ENCODE measurements at places on chromosomes 3 and 15.
A peak's percentile ranks its signal among the peaks of the same experiment; 100 is the strongest.

DNA sequence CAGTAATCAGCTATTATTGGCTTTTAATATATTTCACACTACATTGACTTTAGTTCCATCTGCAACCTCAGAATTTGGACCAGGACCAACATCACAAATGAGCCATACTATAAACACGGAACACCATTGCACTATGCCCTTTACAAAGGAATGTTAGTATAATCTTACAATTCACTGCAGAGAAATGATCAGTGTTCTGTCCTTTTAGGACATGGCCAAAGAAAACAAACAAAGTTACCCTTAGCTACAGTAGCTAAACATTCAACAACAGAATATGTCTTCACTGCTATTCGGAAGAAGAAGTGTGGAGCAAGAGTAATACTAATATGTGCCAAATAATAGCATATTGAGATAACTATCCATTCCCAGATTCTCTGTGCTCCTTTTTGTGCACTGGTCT lies 90.4 kb downstream of the NAALADL2 start:
- DNase-seq, result no peak

- no peak for DNase-seq
Observed at GRCh38 chr3:53081318-53081717, 35.4 kb upstream of the SFMBT1 start.

- DNase-seq, result no peak
Observed at GRCh38 chr15:51335087-51335486, 3.3 kb downstream of the CYP19A1 start.

- no peak for DNase-seq
Observed at GRCh38 chr15:40347559-40348473, 3.0 kb upstream of the PHGR1 start.

GRCh38 chr3:77281721-77282120 lies 241.8 kb downstream of the ROBO2 start:
- DNase-seq, result peak; percentile 12

- DNase-seq, result no peak
Observed at GRCh38 chr3:10500717-10501663, 4.4 kb downstream of the ATP2B2 start.

GRCh38 chr3:54196360-54196991 lies 74.1 kb downstream of the CACNA2D3 start:
- DNase-seq, result no peak

DNA sequence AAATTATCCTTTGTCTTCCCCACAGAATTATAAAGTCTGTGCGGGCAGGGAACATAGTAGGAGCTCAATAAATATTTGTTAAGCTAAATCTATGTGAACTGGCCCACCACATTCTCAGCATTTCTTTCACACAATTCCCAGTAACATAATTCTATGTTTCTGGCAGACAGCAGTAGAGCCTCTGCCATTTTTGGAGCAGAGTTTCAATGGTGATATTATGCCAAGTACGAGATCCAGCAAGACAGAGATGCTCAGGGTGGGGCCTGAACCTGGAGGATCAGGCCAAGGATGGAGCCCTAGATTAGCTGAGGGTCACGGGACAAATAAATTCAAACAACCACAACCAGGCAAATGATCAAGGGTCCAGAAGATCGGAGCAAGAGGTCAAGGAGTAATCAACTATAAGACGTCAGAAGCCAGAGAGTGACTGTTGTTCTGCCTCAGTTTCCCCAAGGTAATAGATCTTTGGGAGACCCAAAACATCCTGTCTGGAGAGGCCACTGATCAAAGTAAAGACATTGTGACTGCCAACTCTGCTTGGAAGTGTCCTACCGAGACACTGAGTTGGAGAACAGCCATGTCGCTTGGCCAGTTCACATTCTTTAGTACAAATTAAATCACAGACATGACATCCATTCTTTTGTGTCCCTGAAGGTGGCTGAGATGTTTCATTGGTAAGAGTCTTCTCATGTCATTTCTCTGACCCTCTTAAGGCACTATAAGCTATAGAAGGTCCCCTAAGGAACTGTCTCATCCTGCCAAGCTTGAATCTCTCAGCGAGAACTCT lies 15.4 kb downstream of the SRGAP3 start:
- no peak for DNase-seq

DNA sequence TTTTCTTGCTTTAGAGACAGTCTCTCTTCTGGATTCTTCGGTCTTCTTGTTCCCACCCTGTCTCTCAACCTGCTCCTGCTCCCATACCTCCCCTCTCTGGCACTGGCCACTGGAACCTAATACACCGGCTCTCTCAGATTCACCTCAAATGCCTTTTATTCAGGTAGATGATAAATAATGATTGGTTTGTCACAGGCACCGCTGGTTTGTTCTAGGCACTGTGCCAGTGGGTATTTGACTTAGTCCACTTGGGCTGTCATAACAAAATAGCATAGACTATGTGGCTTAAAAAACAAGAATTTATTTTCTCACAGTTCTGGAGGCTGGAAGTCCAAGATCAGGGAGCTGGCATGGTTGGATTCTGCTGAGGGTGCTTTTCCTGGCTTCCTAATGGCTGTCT lies 278.2 kb upstream of the STT3B start:
- no peak for DNase-seq

DNA sequence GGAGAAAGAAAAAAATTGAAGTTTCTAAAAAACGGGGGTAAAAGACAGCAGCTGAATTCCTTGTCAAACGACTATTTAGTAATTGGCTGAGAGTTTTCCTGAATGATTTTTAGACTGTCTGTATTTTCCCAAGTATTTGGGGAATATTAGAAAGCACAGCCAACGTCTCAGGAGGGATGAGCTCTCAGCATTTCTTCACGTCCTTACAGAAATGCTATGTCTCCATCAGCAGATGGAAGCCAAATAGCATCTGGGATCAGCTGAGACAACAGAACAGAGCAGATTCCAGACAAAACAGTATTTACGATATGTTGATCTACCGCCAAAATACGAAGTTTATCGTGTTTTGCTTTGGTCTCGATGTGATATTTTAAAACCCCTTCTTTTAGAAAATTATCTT lies 5.3 kb upstream of the TMC3 start:
- DNase-seq, result no peak

GRCh38 chr3:171796625-171797264 lies 13.5 kb downstream of the PLD1 start:
- no peak for DNase-seq

DNA sequence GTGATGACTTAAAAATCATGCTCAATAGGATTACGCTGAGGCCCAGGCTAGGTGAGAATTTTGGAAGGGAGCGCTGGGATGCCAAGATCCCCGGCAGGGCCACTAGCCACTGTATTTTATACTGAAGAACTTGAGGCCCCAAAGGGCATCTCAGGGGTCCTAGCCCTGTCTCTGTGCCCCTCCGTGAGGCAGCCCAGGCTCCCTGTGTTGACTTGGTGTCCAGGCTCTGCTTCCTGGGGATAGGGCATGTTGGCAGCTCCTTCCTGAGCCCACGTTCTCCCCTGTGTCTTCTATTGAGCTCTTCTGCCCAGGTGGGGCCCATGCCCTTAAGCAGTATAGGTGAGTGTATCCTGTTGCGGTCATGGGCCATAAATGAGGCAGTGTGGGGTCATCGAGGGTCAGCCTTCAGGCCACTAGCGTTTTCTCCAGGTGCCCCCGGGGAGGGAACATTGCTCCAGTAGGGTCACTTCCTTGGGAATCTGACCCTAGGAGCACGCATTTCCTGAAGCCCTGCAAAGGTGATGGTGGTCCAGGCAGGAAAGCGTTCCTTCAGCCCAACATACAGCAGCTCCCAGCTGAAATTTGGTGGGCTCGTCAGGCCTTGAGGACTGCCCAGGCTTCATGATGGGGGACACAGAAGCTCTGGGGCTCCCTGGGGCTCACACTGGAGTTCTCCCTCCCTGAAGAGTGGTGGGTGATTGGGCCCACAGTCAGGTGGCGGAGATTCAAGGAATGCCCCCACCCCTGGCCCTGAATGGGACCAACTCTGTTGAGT lies 189.4 kb downstream of the UBE3A start:
- no peak for DNase-seq

- no peak for DNase-seq
Observed at GRCh38 chr3:43331381-43331780, 45.0 kb downstream of the SNRK start.

DNA sequence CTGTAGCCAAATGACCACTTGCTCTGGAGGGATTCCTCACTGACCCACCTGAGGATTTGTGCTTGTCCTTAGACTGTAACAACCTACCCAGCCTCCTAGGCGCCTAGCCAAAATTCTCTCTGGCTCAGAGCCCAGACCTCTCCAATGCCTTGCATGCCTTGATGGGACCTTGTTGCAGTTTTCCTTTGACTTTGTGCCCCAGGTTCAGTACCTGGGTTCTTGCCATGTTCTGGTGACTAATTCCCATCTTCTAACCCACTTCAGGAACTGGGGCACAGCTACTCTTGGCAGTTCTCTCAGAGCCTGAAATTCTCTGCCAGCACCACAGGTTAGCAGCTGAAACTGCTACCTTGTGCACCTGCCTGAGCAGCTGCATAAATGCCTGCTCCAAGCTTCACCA lies 27.0 kb upstream of the UBE3A start:
- no peak for DNase-seq

GRCh38 chr3:45950686-45951600 lies 7.7 kb downstream of the CXCR6 start:
- no peak for DNase-seq

DNA sequence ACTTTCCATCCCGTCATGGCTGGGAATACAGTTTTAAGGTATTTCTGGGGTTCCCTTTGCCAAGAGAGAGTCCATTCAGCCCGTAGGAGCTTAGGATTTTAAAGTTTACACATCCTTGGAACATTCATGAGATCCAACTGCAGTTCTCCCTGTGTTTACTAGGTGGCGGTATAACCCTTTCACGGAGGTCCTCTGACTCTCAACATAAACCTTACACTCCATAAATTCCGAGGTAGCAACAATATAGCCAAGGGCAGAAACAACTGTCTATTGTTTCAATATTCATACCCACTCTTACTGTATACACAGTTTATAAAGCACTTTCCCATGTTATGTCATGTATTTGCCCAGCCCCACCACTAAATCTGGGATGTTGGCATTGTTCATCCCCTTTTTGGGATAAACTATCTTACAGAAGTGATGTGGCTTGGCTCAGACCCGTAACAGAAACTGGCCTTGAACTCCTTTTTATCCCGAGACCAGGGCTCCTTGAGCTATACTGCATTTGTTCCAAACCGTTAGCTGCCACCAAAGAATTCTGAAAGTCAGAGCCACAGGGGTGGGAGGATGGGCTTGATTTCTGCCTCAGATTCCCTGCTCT lies 69.2 kb upstream of the COL6A5 start:
- DNase-seq, result peak; percentile 30

DNA sequence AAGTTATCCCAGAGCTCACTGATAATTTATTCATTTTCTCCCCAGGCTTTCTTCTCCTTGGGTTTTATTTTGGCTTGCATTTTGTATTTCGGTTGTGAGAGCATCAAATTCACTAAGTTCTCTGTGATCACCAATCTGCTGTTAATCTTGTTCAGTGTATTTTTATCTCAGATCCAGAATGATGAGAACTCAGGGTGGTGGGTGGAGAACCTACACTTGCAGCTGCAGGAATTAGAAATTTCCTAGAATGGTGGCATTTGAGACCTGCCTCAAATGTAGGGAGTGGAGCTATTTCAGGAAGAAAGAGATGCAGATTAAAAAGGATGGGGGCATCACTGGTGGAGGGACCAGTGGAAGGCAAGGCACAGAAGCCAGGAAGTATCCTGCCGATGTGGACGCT lies 129.6 kb downstream of the OPA1 start:
- DNase-seq, result no peak

- no peak for DNase-seq
Observed at GRCh38 chr3:58101499-58102389, 93.5 kb downstream of the FLNB start.

DNA sequence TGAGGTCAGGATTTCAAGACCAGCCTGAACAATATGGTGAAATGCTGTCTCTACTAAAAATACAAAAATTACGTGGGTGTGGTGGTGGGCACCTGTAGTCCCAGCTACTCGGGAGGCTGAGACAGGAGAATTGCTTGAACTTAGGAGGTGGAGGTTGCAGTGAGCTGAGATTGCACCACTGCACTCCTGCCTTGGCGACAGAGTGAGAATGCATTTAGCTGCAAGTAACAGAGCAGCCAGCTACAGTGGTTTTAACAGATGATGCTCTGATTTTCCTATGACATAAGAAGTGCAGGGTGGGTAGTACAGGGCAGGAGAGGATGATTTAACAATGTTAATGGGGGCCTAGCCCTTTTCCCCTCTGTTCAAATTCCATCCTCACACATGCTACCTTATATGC lies 267.9 kb downstream of the RPLP1 start:
- DNase-seq, result no peak

DNA sequence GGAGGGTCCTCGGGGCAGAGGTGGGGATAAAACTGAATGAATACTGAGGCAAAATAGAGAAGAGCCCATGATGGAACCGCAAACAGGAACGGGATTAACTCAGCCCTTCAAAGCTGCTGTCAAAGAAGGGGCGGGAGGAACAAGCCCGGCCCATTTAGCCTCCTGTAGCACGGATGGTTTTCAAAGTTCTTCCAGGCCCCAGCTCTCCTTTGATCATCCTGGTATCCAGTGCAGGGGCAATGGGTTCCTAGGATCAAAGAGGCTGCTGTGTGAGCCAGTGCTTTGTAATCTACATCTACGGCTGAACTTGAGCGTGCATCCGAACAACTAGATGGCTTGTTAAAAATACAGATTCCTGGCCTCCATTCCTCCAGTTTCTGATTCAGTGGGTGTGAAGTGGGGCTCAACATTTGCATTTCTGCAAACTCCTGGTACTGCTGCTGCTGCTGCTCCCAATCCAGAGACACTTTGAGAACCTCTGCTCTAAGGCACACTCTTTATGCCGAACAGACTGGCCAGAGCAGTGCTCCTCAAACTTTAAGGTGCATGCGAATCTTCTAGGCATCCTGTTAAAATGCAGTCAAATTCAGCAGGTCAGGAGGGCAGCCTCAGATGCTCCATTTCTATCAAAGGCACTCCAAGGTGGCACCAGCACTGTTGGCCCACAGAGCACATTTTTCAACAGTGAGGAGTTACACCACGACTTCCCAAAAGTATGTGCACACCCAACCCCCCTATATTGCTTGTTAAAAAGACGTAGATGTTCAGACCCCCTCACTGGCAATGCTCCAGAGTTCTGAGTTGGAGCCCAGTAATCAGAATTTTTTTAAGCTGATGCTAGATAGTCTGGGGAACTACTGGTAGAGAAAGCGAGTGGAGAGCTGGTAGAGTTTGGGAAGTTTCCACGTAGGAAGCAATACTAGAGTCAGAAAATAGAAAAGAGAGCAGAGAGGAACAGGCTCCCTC lies 5.6 kb downstream of the GALNT15 start:
- no peak for DNase-seq

- no peak for DNase-seq
Observed at GRCh38 chr15:56390739-56391267, 25.6 kb downstream of the TEX9 start.

DNA sequence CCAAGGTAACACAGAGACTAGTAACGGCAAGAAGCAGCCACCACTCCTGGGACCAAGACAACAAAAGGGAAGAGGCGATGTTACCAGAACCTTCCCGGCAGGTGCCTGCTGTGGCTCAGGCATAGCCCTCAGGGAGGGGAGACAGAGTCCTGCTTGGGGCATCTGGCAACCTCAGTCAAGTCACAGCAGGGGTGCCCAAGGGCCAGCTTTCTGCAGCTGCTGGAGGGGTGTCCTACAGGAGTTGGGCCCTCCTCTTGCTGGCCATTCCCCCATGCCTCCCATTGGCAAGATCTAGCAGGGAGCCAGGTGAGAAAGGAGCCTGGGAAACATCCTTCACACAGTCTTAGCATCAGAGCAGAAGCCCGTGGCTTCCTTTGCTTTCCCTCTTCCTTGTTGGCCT lies 197.3 kb upstream of the IL12A start:
- no peak for DNase-seq

- no peak for DNase-seq
Observed at GRCh38 chr3:114394551-114394950, 100.7 kb downstream of the TIGIT start.

- DNase-seq, result no peak
Observed at GRCh38 chr15:72389231-72389630, 8.9 kb upstream of the TMEM202 start.
